Central memory CD4-positive, alpha-beta T cell (primary cell): ENCODE measurements at places on chromosomes 1 and 21.

- DNase-seq, result no peak
Observed at GRCh38 chr1:246302251-246302625, 204.8 kb downstream of the SMYD3 start.

DNA sequence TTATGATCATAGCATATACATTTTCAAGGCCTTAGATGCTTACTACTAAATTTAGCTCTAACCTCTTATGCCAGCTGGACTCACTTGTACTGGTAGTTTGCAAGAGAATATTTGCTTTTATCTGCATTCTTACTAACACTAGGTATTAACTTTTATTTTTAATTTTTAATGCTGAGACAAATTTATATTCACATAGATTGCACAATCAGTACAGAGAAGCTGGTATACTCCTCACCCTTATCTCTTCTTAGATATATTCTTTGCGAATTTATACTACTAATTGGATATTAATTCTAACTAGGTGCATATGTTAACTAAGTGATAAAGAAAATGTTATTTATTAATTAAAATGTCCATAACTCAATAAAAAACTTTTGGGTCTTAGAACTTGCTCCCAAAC lies 561.8 kb upstream of the PRMT6 start:
- no peak for DNase-seq

DNA sequence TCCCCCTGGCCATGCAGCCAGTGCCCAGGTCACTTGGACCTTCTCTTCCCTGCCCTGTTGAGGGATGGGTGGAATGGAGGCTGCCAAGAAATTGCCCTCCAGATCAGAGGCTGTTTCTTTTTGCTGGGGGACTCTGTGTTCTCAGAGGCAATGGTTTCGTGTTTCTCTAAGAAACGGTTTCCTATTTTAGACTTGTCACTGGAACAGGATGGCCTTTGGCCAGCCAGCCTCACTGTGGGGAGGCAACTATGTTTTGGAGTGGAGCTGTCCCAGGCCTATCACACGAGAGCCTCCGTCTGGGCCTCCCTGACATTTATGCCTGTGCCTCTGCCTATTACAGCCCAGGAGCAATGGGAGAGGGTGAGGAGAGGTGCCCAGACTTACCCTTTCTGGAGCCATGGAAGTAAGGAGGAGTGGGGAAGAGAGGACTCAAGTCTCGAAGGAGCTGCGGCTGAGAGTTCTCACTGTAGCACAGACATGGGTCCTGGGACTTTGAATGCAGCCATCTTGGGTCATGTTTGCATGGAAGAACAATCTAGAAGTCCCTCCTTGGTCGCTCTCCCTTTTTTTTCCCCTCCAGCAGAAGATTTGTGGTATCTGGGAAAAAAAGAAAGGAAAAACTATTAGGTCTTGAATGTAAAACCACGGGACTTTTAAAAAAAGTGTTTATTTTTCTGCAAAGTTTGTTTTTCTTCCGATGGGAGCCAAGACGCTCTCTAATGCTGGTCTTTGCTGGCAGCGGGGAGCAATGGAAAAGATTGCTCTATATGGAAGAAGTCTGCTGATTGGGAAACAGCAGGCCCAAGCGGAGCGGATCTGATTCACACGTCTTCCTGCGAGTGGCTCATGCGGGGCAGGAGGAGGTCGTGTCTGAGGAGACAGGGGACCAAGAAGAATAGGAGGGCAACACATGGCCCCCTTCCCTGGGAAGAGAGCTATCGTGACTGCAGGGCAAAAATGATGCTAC lies 219.2 kb downstream of the FOXD2 start:
- no peak for DNase-seq

- no peak for DNase-seq
Observed at GRCh38 chr1:58568271-58568860, 8.7 kb downstream of the TACSTD2 start.

GRCh38 chr1:208219659-208220282 lies 24.4 kb downstream of the PLXNA2 start:
- no peak for DNase-seq

- DNase-seq, result no peak
Observed at GRCh38 chr1:37317870-37318467, 156.4 kb upstream of the ZC3H12A start.

DNA sequence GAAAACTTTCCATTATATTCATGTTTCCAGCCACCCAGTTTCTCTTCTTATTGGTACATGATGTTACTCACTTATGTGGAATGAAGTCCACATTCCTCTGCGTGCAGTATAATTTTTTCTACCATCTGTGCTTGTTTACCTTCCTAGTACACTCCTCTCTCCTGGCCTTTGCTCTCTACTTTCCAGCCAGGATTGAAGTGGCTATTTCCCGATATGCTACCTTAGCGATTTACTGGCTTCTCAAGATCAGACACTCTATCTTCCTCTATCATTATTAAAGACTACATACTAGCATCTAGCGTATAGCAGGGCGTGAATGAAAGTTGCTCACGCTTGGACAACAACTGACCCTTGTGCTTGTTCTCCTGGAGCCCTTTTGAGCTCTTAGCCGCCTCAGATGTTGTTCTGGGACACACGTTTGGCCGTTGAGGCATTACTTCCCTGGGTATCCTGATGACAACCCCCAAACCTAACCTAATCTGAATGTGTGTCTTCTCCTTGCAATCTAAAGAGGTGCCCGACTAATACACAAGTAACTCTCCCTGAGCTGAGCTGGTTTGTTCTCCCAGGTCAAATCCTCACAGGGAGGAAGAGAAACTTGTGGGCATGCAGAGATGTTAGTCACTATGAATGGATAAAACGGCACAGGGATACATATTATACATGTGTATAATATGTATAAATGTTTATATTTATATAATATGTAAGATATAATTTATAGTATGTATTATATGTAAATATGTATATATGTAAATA lies 13.4 kb upstream of the MTARC2 start:
- DNase-seq, result no peak

GRCh38 chr1:55597910-55598309 lies 382.7 kb upstream of the USP24 start:
- DNase-seq, result no peak

GRCh38 chr1:116096013-116096618 lies 15.1 kb upstream of the MAB21L3 start:
- DNase-seq, result no peak
